ENCODE measurements at places on chromosomes 5 and 9. TPM values are rescaled to one million over a fixed set of nuclear protein-coding genes. Genes with fewer than 3 reads are reported as not detected.

The KLHL9 gene
- 41.3 TPM for polyA plus RNA-seq

The ADGRD2 gene
- 0.16 TPM for polyA plus RNA-seq

The LCN1 gene
- not detected for polyA plus RNA-seq

The SLC25A48 gene
- 0.72 TPM for polyA plus RNA-seq

The SLC6A18 gene
- polyA plus RNA-seq: not detected

The RNF38 gene
- 41.2 TPM for polyA plus RNA-seq

The CARTPT gene
- polyA plus RNA-seq: not detected

The TLE1 gene
- 42.2 TPM for polyA plus RNA-seq

The ITK gene
- 0.75 TPM for polyA plus RNA-seq

The SERF1A gene
- polyA plus RNA-seq: 5.9 TPM

The KCNT1 gene
- 0.53 TPM for polyA plus RNA-seq

- DNase-seq: no peak
These were observed 566 bp upstream of the FOCAD start for GRCh38 chr9:20683351-20684034.

DNA sequence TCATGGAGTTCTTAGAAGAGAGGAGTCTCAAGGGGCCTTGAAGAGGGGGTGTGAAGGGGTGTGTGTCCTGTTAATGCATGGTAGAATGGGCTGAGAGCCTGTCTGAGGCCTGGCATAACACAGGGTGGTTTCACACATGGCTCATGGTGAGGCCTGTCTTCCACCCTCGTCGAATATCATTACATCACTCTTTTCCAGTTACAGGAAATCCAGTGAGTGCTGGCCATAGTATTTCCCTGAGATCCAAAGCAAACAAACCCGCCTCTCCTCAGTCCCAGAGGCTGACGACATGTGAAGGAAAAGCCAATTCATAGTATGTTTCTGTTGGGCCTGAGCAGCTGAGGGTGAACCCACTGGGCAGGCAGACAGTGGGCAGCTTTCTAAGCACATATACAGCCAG lies 159.4 kb upstream of the NR3C1 start:
- no peak for DNase-seq

DNA sequence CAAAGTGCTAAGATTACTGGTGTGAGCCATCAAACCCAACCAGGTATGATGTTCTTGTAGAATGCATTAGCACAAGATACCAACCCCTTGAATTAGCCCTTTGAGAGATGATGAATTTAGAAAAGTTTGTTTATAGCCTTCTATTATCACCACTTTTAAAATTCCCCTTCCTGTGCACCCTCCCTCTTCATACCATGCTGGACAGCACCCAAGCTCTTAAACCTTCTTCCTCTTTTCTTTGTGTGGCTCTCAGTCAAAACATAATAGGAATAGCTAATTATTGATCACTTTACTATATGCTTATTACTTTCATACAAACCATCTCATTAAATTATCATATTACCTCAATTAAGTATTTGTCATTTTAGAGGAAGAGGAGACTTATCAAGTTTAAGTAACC lies 87.6 kb upstream of the TMED7 start:
- DNase-seq: no peak

GRCh38 chr5:175170899-175171298 lies 273.1 kb downstream of the DRD1 start:
- DNase-seq: no peak

DNA sequence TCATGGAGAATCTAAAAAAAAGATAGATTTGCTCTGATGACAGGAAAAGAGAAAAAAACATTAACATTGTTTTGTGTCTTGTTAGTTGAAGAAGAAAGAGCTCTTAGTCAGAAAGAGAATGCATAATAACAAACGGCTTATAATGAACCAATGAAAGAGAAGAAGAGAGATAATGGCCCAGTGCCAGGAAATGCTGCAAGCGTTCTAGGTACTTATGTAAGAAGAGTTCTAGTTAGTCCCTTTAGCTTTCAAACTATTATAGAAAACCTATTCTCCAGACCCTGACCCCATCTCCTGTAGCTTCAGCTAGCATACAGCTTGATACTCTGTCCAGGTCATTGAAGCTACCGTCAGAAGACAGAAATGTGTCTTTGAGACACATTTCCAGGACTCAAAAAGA lies 70.2 kb downstream of the FBXL17 start:
- no peak for DNase-seq

DNA sequence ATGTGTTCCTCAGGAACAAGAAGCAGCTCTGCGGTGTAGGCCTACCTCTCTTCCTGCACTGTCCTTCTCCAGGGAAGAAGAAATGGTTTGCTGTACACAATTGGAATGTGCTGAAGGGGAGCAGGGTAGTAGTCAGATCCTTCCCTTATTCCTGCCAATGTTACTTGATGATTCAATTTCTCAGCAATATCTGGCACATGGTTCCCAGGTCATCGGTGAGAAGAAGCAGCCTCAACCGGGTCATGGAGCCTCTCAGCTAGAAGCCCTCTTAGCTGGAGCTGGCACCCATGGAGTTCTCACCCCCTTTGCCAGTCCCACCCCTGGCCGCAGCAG lies 36.9 kb downstream of the ACTBL2 start:
- DNase-seq: no peak

- no peak for DNase-seq
These were observed 352.1 kb upstream of the CD180 start for GRCh38 chr5:67548520-67549295.

- no peak for DNase-seq
These were observed 610.8 kb downstream of the TLE1 start for GRCh38 chr9:81078555-81078954.

DNA sequence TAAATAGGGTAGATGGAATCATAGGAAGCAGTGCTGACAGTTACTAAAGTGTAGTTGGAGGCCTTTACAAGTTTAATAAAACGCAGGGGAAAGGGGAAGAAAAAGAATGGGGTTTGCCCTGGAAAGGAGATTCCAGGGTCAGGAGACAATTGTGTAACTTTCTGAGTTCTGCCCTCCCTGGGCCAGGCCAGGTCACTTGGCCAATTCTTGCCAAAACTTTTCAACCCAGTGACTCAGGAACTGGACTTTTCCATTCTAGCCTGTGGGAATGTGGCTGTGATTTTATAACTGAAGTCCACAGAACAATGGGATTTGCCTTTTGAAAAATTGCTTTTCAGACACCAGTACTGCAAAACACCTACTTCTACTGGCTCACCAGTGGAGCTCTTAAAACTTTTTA lies 289.8 kb upstream of the ANKRD55 start:
- DNase-seq: no peak

GRCh38 chr5:38835887-38836286 lies 9.9 kb upstream of the OSMR start:
- no peak for DNase-seq

DNA sequence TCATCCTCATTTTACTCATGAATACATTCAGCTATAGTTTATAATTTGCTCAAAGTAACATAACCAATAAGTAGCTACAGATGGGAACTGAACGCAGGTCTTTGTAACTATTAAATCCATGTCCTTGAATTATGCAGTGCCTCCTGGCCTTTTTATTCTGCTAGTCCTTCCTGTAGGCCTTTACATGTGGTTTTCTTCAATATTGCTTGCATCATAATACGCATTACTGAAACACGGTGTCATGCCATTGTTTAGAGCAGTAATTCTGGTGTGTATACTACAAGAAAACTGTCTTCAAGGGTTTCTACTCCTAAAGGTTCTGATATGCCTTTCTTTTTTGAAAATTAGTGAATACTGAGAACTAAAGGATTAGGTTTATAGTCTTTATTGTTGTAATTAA lies 20.7 kb downstream of the CWC27 start:
- DNase-seq: no peak

GRCh38 chr9:68793605-68794343 lies 88.7 kb downstream of the PIP5K1B start:
- DNase-seq: no peak

DNA sequence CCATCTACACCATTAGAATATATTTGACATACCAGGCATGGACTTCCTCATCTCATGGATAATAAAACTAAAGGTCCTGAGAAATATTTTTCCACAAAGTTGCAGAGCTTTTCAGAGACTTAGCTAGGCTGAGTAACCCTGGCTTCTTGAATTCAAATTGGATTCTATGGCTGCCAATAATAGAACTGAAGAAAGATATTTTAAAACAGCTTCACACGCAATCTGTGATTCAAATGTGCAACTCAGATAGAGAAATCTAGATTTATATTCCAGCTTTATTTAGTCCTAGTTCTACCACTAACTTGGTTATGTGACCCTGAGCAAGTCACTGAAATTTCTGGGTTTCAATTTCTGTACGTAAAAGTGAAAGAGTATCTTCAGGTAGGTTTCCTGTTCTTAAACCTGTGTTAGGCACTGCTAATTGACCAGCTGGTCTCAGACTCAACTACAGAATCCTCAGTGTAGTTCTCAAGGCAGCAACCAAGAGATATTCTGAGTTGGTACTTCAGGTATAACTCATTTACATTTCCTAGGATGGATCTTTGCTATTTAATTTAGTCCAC lies 235.3 kb downstream of the GABRB2 start:
- no peak for DNase-seq

DNA sequence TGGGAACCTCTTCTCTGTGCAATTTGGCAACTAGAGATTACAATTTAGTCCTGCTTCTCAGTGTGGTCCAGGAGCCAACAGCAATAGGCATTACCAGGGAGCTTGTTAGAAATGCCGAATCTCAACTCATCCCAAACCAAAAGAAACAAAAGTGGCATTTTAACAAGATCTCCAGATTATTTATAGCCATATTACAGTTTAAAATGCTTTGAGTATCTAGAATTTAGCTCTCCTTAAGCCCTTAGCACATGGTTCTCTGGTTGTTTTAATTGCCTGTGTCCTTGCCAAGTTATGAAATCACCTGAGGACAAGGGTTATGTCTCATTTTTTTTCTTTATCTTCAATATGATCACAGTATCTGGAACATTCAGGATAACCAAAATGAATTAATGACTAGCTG lies 51.6 kb upstream of the TAS2R1 start:
- no peak for DNase-seq

- no peak for DNase-seq
These were observed 2.3 kb downstream of the DIRAS2 start for GRCh38 chr9:90640361-90640760.

- DNase-seq: no peak
These were observed 64.5 kb downstream of the ERAP1 start for GRCh38 chr5:96743065-96743768.

GRCh38 chr5:14062178-14062577 lies 81.0 kb upstream of the TRIO start:
- no peak for DNase-seq

GRCh38 chr5:38211354-38211710 lies 47.0 kb upstream of the EGFLAM start:
- no peak for DNase-seq

DNA sequence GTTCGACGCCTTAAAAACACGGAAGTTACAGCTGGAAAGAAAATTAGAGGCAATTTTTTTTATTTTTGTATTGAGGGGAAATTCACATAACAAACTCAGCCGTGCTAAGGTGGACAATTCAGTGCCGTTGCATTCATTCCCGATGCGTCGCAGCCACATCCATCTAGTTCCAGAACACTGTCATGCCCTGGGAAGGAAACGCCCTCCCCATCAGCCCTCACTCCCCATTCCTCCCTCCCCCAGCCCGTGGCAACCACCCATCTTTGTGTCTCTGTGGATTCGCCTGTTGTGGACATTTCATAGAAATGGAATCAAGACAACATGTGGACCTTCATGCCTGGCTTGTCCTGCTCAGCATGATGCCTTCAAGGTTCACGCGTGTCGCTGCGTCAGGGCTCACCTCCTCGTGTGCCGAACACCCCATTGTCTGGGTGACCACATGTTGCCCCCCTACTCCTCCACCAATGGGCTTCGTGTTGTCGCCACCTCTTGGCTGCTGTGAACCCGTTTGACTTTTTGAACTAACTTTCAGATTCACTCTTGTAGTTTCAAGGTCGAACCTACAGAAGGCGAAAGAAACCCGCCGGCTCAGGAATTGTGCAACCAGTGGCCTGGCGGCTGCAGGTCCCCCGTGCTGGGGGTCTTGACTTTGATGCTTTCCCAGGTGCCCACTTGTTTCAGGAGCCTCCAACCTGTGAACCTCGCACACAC lies 17.4 kb upstream of the CAMSAP1 start:
- no peak for DNase-seq

GRCh38 chr9:129333617-129334104 lies 155.6 kb upstream of the IER5L start:
- DNase-seq: no peak

DNA sequence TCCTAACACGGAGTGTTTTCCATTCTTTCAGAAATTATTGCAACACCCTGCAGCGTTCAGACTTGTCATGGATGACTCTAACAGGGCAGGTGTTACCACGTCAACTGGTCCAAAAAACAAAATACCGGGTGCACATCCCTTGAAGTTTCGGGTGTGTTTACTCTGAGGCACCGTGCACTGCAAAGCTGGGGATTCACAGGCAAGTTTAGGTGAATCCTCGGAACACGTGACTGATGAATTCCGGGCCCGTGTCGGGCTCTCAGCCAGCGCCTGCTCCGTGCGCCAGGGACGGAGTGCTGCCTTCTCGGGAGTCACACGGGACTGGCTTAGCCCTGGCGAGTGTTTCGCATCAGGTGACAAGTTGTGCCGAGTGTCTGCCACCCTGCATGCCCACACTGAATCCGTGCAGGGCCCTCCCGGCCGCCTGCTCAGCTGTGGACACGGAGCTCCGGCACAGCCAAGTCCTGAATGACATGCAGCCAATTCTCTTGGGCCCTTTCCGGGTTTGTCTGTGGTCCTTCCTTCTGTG lies 66.0 kb upstream of the IRX4 start:
- no peak for DNase-seq

DNA sequence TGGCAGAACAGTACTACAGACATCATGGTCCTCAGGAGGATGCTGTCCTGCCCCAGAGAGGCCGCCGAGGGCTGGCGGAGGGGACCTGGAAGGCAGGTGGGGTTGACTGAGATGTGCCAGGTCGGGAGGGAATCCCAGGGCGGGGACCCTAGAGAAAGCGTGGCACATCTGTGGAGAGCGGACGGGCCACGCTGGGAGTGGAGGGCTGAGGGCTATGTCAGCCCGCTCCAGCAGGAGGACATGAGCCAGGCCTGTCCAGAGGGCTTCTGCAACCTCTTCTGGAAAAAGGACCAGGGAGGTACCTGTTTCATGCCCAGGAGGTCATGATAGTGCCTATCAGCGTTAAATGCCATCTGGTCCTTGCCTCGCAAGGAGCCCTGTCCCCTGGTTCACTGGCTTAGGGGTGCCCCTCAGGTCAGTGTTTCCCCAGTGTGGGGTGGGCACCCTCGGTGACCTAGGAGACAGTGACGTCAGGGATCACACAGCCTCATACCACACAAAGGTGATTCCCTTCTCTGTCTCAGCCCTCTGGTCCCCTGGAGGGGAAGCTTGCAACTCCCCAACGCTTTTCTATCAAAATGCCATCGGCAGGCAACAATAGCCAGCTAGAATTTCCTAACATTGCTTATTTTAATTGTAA lies 103.6 kb upstream of the IER5L start:
- no peak for DNase-seq

DNA sequence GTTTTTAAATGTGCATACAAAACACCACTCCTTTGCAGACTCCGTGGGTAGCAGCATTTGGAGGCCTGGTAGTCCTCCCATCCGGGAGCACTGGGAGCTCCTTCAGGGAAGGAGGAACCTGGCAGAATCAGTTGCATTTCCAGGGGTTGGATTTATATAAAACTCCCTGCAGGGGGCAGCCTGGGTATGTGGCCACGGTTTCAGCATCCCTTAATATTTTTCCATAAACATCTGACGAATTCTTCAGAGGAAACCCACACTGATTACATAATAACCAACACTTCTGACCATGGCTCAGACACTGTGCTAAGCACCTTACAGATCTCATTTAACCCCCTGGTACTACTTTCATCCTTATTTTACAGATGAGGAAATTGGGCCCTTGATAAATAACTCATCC lies 6.1 kb upstream of the AFAP1L1 start:
- no peak for DNase-seq
